Stimulated activated CD8-positive, alpha-beta memory T cell treated with anti-CD3 and anti-CD28 coated beads, Interleukin-4, amount 100 ng/mL, for 4 hours (primary cell): ENCODE measurements at places on chromosomes 13 and 19.

DNA sequence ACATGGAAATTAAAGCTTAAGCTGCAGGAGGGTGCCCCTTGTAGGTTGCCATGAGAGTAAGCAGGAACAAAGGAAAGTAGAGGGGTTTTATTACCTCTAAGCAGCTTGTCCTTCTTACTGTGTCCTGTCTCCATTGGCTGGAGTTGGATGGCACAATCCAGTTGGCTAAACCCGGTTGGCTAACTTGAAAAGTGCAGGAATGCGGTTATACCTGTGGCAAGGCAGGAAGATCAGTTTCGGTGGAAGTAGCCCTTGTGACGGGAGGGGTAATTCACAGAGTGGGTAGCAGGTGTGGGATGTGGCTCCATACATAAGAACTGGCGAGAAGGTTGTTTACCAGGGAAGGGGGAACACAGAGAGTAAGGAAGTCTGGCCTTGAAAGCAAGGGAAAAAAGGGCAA is 3.2 kb downstream of the ZNF726 start:
- DNase-seq, result no peak

- DNase-seq, result no peak
Observed at GRCh38 chr19:19652482-19653295, 9.2 kb upstream of the GMIP start.

- DNase-seq, result no peak
Observed at GRCh38 chr13:30111810-30112209, 195.5 kb downstream of the KATNAL1 start.

GRCh38 chr13:100987948-100988347 is 313.4 kb upstream of the TMTC4 start:
- DNase-seq, result no peak

DNA sequence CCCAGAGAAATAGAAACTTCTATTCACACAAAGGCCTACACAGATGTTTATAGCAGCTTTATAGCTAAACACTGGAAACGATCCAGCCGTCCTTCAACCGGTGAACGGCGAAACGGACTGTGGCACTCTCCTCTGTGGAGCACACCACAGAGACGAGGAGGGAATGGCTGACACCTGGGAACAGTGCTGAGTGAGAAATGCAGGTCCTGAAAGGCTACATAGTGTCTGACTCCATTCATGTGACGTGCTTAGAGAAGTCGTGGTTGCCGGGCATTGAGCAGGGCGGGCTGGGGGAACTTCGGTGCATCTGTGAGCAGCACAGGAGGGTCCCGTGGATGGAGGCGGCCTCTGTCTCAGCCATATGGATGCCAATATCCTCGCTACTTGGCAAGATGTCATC is 3.1 kb upstream of the GRK1 start:
- no peak for DNase-seq

- DNase-seq, result no peak
Observed at GRCh38 chr19:30117636-30118145, 175.7 kb downstream of the URI1 start.

GRCh38 chr19:17311455-17312188 is 2.3 kb downstream of the DDA1 start:
- DNase-seq, result no peak

DNA sequence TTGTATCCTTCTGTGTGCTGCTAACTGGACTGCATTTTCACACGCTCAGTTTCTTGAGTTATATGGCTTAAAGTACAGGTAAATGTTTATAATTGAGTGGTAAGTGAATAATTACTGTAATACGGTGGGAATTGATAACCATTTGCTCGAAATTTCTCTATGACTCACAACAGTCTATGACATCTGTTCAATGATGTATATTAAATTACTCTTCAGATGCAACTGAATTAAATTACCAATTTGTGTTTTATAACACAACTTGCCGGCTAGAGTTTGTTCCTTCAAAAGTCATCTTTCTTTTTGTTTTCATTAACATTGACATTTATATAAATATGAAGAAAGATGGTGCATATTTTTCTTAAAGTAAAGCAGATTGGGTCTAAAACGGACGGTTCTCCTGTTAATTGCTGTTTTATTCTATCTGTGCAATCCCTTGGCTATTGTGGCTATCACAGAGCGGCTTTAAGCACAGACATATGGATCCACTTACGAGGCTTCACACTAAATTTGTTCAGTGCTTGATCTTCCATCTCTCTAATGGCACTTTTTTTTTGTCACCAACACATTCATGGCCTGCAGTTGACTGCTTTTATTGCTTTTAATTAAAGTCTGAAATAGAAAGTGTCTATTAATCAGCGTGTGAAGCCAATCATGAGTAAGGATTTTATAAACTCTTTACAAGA is 1291.6 kb upstream of the SLC10A2 start:
- DNase-seq, result no peak

DNA sequence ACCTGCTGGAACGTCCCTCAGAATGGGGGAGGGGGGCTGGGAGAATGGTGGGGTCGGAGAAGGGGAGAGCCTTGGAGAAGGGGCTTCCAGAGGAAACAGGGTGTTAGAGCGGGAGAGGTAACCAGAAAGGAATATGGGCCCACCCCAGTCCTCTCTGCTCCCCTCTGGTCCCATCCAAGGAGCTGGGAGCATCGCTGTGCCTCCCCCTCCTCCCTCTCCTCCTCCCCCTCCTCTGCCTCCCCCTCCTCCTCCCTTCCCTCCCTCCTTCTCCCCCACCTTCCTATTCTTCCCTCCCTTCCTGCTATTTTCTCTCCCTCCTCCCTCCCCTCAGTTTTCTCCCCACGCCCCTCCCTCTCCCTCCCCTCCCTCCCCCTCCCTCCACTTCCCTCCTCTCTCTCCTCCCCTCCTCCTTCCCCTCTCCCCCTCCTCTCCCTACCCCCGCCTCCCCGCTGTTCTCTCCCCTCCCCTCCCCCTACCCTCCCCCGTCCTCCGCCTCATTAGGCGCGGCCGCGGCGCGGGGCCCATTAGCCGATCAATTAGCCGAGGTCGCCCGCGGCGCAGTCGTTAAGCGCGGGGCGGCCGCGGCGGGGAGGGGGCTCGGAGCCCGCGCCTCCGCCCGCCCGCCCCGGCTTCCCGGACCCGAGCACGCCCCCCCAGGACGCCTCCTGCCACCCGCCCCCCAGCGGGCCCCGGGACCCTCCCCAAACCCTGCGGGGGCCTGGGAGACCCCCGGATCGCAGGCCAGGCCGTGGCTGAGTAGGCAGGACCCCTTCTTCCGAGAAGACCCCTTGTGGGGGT is 15.4 kb downstream of the TLE5 start:
- no peak for DNase-seq

GRCh38 chr13:31930490-31930889 is 101.1 kb upstream of the FRY start:
- DNase-seq, result no peak

DNA sequence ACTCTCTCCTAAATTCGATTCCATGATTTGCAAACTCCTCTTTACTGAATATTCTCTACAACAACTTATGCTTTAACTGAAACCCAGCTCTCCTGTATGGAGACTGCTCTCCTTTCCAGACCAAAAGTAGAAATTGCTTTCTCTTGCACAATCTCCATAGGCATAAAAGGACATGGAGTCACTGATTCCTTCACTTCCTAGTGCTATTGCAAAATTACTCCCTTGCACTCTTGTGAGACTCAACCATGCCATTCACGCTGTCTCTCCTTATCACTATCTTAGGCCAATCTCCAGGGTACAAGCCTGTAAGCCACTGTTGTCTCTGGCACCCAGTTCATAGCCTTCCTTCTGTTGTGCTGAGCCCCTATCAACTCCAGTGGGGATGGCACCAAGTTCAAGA is 30.6 kb downstream of the SERPINE3 start:
- DNase-seq, result no peak

DNA sequence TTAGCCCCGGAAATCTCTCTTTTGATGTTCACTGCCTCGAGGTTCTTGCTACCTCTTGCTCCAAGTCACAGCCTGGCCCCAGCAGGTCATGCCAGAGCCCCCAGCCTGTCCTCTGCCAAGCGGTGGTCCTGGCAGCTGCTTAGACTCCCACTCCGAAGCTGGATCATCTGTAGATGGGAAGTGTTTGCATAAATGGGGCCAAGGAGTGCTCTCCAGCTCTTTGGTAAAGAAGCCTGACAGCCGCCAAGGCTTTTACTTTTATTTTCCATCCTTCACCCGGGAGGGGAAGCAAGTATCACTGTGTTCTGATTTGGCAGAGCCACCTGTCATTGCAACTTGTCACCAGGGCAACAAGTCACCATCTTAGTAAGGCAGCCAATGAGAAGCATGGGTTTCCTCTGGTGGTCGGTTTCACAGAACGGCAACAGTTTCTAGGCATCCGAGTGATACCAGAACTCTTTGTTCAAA is 10.6 kb upstream of the RETN start:
- no peak for DNase-seq

DNA sequence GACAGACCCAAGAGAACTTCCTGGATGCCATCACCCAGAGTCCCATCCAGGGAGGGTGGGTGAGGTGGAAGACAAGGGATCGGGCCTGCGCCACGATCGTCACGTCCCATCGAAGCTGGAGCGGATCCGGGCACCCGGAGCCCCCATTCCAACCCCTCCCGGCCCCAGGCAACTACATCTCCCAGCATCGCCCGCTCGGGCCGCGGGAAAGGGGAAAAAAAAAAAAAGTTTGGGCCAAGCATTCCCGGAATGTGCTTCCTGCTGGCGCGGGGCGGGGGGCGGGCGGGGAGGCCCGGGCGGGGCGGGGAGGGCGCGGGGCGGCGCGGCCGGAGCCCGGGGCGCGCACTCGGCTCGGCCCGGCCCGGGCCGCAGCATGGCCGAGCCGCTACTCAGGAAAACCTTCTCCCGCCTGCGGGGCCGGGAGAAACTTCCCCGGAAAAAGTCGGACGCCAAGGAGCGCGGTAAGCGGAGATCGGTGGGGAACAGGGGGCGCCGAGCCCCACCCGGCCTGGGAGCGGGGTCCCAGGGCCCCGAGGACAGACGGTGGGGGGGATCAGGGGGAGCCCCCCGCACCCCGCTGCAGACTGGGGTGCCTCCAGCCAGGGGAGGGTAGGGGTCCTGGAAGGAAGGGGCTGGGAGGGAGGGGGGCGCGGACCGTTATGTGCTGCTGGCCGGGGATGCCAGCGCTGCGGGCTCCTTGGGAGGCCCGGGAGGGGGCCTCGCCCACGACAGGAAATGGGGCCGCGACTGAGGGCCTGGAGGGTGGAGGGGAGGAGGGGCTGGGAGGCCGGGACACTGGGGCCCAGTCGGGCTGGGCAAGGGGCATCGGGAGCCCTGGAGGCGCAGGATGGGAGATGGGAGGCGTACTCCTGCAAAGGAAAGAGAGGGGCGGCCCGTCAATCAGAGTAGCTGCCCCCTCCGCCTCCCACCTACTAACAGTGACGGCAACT is at the start of gene SYDE1:
TSS of gene SYDE1 (plus strand) at position 341 of the 950 bp plus-strand sequence. CDS start at position 374, 33 bp downstream.
- no peak for DNase-seq

DNA sequence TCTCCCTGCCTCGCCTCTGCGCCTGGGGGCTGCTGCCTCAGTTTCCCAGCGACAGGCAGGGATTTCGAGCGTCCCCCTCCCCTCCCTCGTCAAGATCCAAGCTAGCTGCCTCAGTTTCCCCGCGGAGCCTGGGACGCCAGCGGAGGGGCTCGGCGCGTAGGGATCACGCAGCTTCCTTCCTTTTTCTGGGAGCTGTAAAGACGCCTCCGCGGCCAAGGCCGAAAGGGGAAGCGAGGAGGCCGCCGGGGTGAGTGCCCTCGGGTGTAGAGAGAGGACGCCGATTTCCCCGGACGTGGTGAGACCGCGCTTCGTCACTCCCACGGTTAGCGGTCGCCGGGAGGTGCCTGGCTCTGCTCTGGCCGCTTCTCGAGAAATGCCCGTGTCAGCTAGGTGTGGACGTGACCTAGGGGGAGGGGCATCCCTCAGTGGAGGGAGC is 722 bp upstream of the ICAM1 start:
- DNase-seq, result no peak

DNA sequence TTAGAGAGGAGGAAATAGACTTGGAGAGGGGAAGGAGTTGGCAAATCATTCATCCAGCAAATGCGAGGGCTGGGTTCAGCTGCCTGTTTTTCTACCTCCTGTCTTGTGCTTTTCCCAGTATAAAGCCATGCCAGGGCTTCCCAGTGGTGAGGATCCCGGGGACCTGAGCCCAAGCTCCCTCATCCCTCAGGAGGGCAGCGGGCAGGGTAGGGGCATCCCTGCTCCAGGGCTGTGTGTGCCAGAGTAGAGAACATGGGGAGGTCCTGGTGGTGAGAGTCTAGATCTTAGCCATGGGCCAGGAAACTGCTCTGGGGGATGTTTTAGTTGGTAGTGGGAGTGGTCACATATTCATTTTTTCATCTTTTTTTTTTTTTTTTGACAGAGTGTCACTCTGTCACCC is 43.6 kb downstream of the GPR12 start:
- DNase-seq, result no peak

DNA sequence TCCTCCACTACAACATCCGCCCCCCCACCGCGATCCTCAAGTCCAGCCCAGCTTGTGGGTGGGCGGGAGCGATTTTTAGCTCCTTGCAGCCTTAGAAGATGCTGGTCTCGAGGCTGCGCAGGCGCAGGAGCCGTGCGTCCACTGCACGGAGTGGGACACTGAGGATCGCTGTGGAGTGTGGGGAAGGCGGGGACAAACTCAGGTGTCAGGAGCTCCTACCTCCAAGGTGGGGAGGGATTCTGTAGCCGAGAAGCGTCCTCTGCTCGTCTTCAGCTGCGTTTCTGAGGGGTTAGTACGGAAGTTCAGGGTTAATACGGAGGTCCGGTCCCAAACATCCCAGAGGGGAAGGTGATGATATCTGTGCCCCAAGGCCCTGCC is at the start of gene RTBDN:
TSS of gene RTBDN (minus strand) at position 14 of the 378 bp plus-strand sequence. CDS start 4,600 bp downstream, outside the sequence.
- no peak for DNase-seq
